NB4 (cell line): ENCODE measurements at places on chromosomes 3 and 15.

GRCh38 chr3:45954306-45954705, 11.0 kb downstream of the CXCR6 start:
- no peak for DNase-seq

DNA sequence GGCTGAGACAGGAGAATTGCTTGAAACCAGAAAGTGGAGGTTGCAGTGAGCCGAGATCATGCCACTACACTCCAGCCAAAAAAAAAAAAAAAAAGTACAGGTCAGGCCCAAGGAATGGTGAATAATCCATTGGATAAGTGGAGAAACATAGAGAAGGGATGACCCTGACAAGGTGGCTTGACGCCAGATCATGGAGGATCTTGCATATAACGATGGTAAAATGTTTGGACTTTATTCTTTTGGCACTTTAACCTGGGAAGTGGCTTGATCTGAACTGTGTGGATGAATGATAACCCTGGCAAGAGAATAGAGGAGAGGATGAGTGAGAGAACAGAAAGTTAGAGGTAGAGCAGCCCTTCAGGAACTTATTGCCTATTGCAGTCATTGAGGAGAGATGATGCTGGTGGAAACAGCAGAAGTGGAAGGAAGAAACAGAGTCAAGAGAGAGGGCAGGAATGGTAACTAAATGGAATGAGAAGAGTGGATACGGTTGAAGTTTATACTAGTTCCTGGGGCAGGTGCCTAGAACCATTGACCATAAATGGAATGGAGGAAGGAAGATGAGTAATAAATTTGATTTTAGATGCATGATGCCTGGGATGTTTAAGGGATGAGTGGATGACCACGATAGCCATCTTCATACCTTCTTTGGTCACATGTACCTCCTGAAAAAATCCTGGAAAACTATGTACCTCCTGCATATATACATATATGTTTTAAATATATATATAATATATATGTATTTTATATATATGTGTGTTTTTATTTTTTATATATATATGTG, 57.8 kb downstream of the BLM start:
- DNase-seq, result no peak

DNA sequence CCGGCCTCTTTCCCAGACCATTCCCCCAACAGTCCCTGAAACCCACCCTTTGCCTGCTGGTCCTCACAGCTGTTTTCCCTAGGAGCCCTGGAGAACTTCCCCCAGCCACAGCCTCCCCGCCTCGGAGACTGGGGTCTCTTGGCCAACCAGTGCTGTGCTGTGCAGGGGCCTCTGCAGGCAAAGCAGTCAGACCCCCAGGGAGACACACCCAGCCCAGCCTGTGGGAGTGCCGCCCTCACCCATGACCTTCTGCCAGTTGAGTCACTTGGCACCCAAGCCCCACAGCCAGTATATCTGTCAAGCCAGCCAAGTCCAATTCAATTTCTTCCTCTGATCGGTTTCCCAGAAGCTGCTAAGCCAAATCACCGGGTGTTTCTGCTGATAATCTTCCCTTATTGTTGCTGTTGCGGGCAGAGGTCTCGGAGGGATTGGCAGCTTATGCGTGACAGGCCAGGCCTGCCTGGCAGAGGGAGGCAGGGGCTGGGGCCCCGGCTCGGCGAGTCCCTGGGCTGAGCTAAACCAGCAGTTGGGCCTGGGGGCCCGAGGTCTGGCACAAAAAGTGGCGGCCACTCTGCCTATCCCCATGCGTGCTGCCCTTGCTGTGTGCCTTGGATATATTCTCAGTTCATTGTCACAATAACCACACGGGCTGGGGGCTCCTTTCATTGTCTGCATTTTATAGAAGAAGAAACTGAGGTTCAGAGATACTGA, 65.6 kb upstream of the SLC6A1 start:
- no peak for DNase-seq

GRCh38 chr15:72907733-72908132, 124.2 kb upstream of the ADPGK start:
- DNase-seq, result no peak

- no peak for DNase-seq
Observed at GRCh38 chr3:114809668-114810413, 337.2 kb downstream of the ZBTB20 start.

DNA sequence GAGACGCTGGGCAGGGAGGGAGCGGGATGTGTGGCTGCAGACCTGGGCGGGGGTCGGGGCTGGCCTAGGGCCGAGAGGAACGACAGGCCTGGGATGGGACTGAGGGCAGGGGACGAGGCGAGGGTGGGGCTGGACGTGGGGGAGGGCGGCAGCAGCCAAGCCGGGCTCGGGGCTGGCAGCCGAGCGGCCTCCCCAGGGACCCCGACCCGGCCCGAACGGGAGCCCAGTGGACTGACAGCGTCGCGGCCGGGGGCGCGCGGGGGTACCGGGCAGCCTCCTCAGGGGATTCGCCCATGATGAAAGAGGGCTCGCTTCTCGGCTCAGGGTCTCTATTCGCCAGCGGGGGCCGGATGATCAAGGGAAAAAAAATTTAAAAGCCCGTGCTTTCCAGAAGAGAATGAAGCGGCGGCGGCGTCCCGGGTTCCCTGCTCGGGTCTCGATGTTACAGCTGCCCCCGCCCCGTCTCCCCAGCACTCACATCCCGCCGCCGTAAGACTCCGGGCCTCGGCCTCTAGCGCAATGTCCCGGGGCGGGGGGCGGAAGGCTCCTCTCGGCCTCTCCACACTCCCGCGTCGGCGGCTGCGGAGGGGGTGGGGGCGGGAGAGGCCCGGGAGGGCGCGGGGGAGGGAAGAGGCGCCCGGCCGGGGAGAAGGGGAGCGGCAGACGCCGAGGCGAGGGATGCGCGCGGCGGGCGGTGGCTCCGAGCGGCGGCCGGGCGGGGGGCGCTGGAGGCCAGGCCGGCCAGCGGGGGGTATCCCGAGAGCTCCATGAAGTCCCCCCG, 4.3 kb downstream of the PTH1R start:
- DNase-seq, result peak; percentile 52

GRCh38 chr3:77348244-77348855, 308.5 kb downstream of the ROBO2 start:
- peak; percentile 43 for DNase-seq

DNA sequence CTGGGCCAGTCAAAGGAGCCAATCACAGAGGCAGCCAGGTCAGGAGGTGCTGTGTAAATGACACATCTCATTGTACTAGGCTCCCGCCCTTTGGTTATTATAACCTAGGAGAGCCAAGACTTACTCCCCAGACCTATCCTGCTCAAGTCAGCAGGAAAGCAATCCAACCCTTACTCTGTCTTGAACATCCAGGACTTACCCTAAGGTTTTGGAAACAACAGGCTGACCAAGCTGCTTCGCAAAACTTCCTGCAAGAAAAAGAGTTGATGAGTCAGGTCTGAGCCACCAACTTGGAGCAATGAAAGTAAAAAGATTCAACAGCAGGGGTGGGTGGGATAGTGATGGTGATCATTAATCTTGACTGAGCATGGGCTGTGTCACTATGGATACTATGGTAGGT, 144.4 kb downstream of the MYLK start:
- no peak for DNase-seq

DNA sequence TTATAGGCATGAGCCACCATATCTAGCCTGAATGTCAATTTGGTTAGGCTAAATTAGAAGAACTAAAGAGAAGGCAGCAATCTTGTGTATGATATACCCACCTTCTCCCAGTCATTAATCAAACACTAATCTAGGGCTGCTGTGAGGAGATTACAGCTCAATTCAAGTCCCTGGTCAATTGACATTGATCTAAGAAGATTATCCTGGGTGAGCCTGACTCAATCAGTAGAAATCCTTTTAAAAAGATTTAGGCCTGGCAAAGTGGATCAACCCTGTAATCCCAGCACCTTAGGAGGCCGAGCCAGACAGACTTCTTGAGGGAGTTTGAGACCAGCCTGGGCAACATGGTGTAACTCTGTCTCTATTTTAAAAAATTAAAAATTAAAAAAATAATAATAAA, 2.5 kb upstream of the DNAH12 start:
- no peak for DNase-seq

- DNase-seq, result no peak
Observed at GRCh38 chr15:32998979-32999672, 195.4 kb downstream of the FMN1 start.

- peak; percentile 63 for DNase-seq
Observed at GRCh38 chr15:67822537-67823313, 2.6 kb upstream of the SKOR1 start.

GRCh38 chr3:127226946-127227842, 34.3 kb downstream of the PRR23E start:
- DNase-seq, result peak; percentile 50

DNA sequence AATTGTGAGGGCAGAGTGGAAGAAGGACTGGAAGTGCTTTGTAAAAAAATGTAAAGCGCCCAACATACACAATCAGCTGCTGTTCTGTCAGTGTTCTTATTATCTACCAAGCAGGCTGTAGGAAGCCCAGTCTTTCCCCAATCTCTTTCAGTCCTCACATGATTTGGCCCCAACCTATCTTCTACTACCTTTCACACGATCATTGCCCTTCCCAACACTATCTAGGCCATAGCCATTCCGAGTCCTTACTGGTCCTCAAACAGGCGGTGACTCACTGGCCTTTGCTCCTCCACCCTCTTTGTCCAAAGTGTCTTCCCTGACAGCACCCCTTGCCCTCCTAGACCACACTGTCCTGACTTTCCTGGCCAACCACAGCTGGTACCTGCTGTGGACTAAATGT, 861 bp upstream of the RFT1 start:
- DNase-seq, result no peak

- DNase-seq, result no peak
Observed at GRCh38 chr3:142072816-142073215, 76.5 kb downstream of the TFDP2 start.
